Panc1 (cell line): ENCODE measurements at places on chromosomes 6 and 20. TPM values are rescaled to one million over a fixed set of nuclear protein-coding genes. Genes with fewer than 3 reads are reported as not detected.

GRCh38 chr20:20711413-20711812 lies 1.0 kb downstream of the RALGAPA2 start:
- DNase-seq: no peak
- H3K4me1 ChIP-seq: peaks cover 11% of the 10 kb centered on the region
- no peaks in the 10 kb centered on the region for H3K27me3 ChIP-seq
- no peaks in the 10 kb centered on the region for H3K36me3 ChIP-seq

Gene RCAN2
- 0.05 TPM for total RNA-seq

GRCh38 chr6:169034516-169035167 lies 219.0 kb downstream of the THBS2 start:
- H3K27me3 ChIP-seq: no peaks in the 10 kb centered on the region
- no peaks in the 10 kb centered on the region for H3K4me1 ChIP-seq
- no peaks in the 10 kb centered on the region for H3K36me3 ChIP-seq
- no peak overlapping the region for H3K27ac ChIP-seq
- H3K4me3 ChIP-seq: no peak overlapping the region

- H3K27ac ChIP-seq: peak overlapping the region; percentile 99
- H3K4me1 ChIP-seq: peaks cover 38% of the 10 kb centered on the region
- peak overlapping the region; percentile 96 for H3K4me3 ChIP-seq
- DNase-seq: no peak
- peaks cover 19% of the 10 kb centered on the region; the same call in 1 of the 2 replicates for H3K36me3 ChIP-seq
These were observed 2.2 kb downstream of the TFAP2A start for GRCh38 chr6:10412461-10413261.

DNA sequence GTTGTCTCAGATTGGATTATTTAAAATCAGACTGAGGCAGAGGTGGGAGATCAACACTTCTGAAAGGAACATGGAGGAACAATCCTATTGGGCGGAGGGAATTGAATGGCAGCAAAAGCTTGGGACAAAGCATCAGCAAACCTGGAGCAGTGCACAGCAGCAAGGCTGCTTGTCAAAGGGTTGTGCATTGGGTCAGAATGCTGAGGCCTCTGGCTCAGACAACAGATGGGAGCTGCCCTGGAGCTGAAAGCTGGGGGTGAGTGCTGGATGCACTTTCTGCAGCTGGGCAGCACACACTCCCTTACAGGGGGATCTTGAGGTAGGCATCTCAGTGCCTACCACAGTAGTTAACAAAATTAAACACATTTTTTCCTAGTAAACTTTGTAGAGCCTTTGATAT lies 634.4 kb upstream of the MMS22L start:
- H3K4me1 ChIP-seq: no peaks in the 10 kb centered on the region
- no peaks in the 10 kb centered on the region for H3K27me3 ChIP-seq
- no peaks in the 10 kb centered on the region for H3K36me3 ChIP-seq
- H3K4me3 ChIP-seq: no peak overlapping the region

DNA sequence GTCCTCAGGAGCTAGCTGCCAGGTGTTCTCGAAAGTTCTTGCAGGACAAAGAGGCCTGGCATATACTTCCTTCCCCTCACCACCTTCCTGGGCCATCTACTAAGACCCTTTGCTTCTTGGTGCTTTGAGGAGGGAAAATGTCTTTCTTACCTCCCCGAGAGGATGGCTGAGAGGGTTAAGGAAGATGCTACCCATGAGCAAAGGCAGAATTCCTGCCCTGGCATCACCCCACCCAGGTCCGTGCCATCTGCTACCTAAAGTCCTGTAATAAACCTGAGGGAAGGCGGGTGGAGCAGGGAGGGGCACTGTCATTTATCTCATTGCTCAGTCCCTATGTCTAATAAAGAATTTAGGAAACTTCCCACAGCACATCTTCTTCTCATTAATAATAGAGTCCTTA lies 16.2 kb downstream of the GFOD1 start:
- no peak overlapping the region for H3K4me3 ChIP-seq
- no peak overlapping the region for H3K27ac ChIP-seq
- no peaks in the 10 kb centered on the region for H3K4me1 ChIP-seq
- no peak for DNase-seq

Gene MCHR2
- total RNA-seq: not detected

DNA sequence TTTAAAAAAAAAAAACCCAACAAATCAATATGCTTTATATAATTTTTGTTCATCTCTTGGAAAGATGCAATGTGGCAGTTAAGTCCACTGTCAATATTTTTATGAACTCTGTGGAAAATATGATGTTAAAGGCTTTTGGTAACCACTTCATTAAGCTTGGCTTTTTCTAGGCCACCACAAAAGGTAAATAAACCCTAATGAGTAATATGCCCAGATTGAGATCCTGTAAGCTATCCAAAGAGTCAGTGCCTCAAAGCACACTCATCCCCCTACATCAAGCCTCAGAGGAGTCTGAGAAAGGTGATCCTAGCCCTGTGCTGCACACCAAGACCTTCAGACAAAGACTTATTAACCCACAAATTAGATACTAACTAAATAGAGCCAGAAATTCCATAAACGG lies 121.1 kb downstream of the CDC5L start:
- H3K4me3 ChIP-seq: no peak overlapping the region
- no peaks in the 10 kb centered on the region; the same call in none of the 2 replicates for H3K27me3 ChIP-seq
- DNase-seq: no peak
- H3K36me3 ChIP-seq: no peaks in the 10 kb centered on the region
- no peaks in the 10 kb centered on the region for H3K4me1 ChIP-seq
- no peak overlapping the region for H3K27ac ChIP-seq

Gene TRAPPC3L
- not detected for total RNA-seq

DNA sequence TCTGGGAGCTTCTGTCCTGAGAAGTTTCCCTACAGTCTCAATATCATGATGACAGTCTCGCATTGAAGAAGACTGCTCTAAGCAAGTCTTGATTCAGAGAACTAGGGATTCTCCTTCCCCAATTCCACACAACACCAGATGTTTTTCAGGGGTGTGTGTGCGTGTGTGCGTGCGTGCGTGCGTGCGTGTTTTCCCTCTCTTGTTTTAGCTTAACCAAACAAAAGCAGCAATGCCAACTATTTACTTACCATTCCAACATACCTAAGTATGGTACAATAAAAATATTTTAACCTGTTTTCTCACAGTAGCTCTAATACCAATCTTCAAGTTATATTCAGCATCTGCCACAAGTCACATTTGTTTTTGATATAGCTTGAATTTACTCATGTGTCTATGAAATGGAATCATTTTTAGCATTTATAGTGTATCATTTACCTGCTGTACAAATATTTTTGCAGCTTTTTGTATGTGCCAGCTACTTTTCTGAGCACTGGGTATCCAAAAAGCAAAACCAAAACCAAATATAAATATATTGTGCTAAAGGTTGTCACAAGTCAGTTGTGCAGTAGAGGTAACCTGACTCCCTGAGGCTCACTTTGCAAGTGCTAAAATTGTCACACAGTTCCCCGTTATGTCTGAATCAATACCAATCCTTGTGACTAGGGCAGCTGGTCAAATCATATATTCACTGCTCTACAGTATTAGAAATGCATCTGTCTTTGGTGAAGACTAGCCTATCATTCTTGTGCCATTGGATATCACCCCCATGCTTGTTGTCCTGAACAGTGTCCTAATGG lies 21.7 kb upstream of the MYLIP start:
- no peaks in the 10 kb centered on the region; the same call in 1 of the 2 replicates for H3K36me3 ChIP-seq
- no peaks in the 10 kb centered on the region for H3K4me1 ChIP-seq
- no peak for DNase-seq
- no peak overlapping the region for H3K27ac ChIP-seq
- no peak overlapping the region for H3K4me3 ChIP-seq

Gene AK9
- total RNA-seq: 2.3 TPM

- H3K27ac ChIP-seq: peak overlapping the region; percentile 98
- H3K4me3 ChIP-seq: peak overlapping the region; percentile 100
- H3K36me3 ChIP-seq: peaks cover 8% of the 10 kb centered on the region
- DNase-seq: no peak
- H3K27me3 ChIP-seq: no peaks in the 10 kb centered on the region
These were observed 1.1 kb downstream of the GNL1 start for GRCh38 chr6:30554962-30555815.

GRCh38 chr20:53828682-53829254 lies 235.1 kb upstream of the ZNF217 start:
- peak overlapping the region; percentile 7 for H3K4me3 ChIP-seq
- peak overlapping the region; percentile 100 for H3K27ac ChIP-seq
- peak; percentile 67 for DNase-seq
- no peaks in the 10 kb centered on the region for H3K36me3 ChIP-seq
- H3K4me1 ChIP-seq: peaks cover 50% of the 10 kb centered on the region

- H3K27ac ChIP-seq: no peak overlapping the region
- H3K4me1 ChIP-seq: no peaks in the 10 kb centered on the region
- H3K4me3 ChIP-seq: no peak overlapping the region
- no peaks in the 10 kb centered on the region for H3K27me3 ChIP-seq
- no peak for DNase-seq
These were observed 243.5 kb upstream of the PREP start for GRCh38 chr6:105646391-105646867.

Gene TMEM181
- 38.0 TPM for total RNA-seq

- no peaks in the 10 kb centered on the region for H3K36me3 ChIP-seq
- H3K27ac ChIP-seq: peak overlapping the region; percentile 91
- DNase-seq: peak; percentile 45
- no peak overlapping the region for H3K4me3 ChIP-seq
- H3K27me3 ChIP-seq: no peaks in the 10 kb centered on the region
These were observed 113.5 kb upstream of the PHACTR1 start for GRCh38 chr6:12602951-12603672.

DNA sequence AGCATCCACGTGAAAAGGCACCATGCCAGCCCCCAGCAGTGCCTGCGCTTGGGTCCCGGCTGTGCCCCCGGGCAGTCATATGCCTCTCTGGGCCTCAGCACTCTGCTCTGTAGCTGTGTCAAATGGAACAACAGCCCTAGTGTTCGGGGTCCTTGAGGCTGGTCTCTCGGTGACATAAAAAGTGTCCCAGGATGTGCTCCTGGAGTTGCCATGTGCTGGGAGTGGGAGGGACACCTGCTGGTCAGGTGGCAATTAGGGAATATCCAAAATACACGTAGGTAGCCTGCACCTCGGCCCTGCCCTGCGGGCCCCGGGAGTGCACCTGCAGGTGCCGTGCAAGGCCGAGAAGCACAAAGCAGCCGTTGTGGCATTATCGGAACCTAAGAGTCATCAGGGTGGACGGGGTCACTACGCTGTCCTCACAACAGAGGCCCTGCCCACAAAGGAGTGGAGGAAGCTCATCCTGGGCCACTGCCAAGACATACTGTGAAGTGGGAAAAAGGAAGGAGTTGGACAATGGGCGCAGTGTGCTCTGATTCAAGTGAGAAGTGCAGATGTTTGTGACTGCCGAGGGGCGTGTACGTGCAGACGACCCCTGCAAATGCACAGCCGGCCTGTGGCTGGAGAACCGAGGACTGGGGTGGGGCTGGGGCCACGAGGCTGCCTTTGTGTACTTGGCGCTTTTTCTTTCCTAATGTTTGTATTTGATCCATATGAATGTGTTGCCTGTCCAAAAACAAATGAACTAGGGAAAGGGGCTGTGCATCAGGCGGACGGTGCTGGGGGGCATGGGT lies 24.6 kb downstream of the SLCO4A1 start:
- DNase-seq: no peak
- H3K27ac ChIP-seq: peak overlapping the region; percentile 39
- peaks cover 61% of the 10 kb centered on the region for H3K4me1 ChIP-seq
- H3K27me3 ChIP-seq: no peaks in the 10 kb centered on the region
- no peak overlapping the region for H3K4me3 ChIP-seq

GRCh38 chr6:31687321-31687720 lies 6.5 kb upstream of the LY6G5C start:
- H3K4me1 ChIP-seq: no peaks in the 10 kb centered on the region
- H3K36me3 ChIP-seq: 0 out of 2 replicates have a peak, but pooled peaks cover 5% of the 10 kb centered on the region
- no peak for DNase-seq
- H3K27ac ChIP-seq: no peak overlapping the region

- H3K27me3 ChIP-seq: no peaks in the 10 kb centered on the region
- H3K36me3 ChIP-seq: no peaks in the 10 kb centered on the region
- peak overlapping the region; percentile 17 for H3K4me3 ChIP-seq
- no peak overlapping the region for H3K27ac ChIP-seq
- no peak for DNase-seq
These were observed 117.2 kb upstream of the THBS2 start for GRCh38 chr6:169370666-169371343.

GRCh38 chr20:41005361-41005729 lies 23.3 kb upstream of the TOP1 start:
- H3K27ac ChIP-seq: peak overlapping the region; percentile 83
- DNase-seq: no peak
- H3K36me3 ChIP-seq: no peaks in the 10 kb centered on the region
- H3K4me3 ChIP-seq: no peak overlapping the region
- no peaks in the 10 kb centered on the region for H3K27me3 ChIP-seq
- H3K4me1 ChIP-seq: peaks cover 19% of the 10 kb centered on the region

- no peaks in the 10 kb centered on the region for H3K27me3 ChIP-seq
- DNase-seq: no peak
- H3K36me3 ChIP-seq: peaks cover 34% of the 10 kb centered on the region
- no peak overlapping the region for H3K27ac ChIP-seq
- H3K4me1 ChIP-seq: no peaks in the 10 kb centered on the region; the same call in 1 of the 2 replicates
- H3K4me3 ChIP-seq: no peak overlapping the region
These were observed 27.7 kb downstream of the ADNP start for GRCh38 chr20:50903353-50904051.

- no peak overlapping the region for H3K27ac ChIP-seq
- no peaks in the 10 kb centered on the region for H3K4me1 ChIP-seq
- no peaks in the 10 kb centered on the region for H3K27me3 ChIP-seq
- no peak for DNase-seq
- no peak overlapping the region for H3K4me3 ChIP-seq
These were observed 56.4 kb downstream of the RIPOR2 start for GRCh38 chr6:24879351-24879750.

GRCh38 chr20:42442716-42443115 lies 747.0 kb downstream of the PTPRT start:
- no peak overlapping the region for H3K27ac ChIP-seq
- no peak overlapping the region for H3K4me3 ChIP-seq
- no peaks in the 10 kb centered on the region for H3K36me3 ChIP-seq
- no peaks in the 10 kb centered on the region; the same call in 1 of the 2 replicates for H3K27me3 ChIP-seq

DNA sequence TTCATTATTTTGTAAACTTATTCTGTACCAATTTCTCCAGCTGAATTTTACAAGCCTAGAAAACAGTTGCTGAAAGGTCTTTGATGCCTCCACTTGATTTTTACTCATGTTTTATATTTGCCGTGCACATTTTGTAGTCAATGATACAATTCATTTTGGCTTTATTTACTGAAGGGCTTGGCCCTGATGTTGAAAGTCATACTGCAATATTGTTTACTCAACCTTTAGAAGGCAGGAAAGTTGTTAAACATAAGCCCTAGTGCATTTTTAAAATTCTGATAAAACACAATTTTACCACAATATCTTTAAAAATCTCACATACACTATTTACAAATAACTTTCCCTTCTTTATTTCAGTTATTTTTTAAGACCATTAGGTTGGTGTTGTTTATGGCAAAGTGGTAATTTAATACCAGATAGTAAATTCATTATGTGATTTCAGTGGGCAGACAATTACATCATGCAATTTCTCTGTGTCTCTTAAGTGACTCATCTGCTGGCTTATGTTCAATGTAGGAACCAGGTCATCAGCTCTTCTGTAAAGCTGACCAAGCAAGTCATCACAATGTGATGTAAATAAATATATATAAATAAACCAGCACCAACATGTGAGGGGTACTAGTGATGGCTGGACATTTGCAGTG lies 121.1 kb upstream of the SLC35B3 start:
- H3K27ac ChIP-seq: no peak overlapping the region
- H3K27me3 ChIP-seq: no peaks in the 10 kb centered on the region; the same call in 1 of the 2 replicates
- DNase-seq: peak; percentile 64
- H3K4me3 ChIP-seq: no peak overlapping the region
